ENCODE measurements at places on chromosomes 7 and 10. TPM values are rescaled to one million over a fixed set of nuclear protein-coding genes. Genes with fewer than 3 reads are reported as not detected.

SUN3 gene
- total RNA-seq: not detected

ABCF2 gene
- total RNA-seq: 44.2 TPM

PKD2L1 gene
- not detected for total RNA-seq

HOXA9 gene
- 5.0 TPM for total RNA-seq

ANKRD1 gene
- 1,685 TPM for total RNA-seq

SRGN gene
- total RNA-seq: 311 TPM
